ENCODE measurements at places on chromosomes 6 and 20. TPM values are rescaled to one million over a fixed set of nuclear protein-coding genes. Genes with fewer than 3 reads are reported as not detected.

The HSPA12B gene
- total RNA-seq = 1.1 TPM

The APCDD1L gene
- 7.9 TPM for total RNA-seq

The PBOV1 gene
- not detected for total RNA-seq

The RGS17 gene
- total RNA-seq = 4.0 TPM

The MRS2 gene
- total RNA-seq = 22.8 TPM

The OR2J3 gene
- total RNA-seq = not detected

The ZNF165 gene
- 0.16 TPM for total RNA-seq

The VGLL2 gene
- not detected for total RNA-seq

The FGD2 gene
- not detected for total RNA-seq

The LINC00237 gene
- total RNA-seq = not detected

The C6orf118 gene
- not detected for total RNA-seq

The SLC17A4 gene
- total RNA-seq = not detected

Data from cardiac atrium fibroblast (primary cell).